Erythroblast (primary cell): ENCODE measurements at places on chromosomes 4 and X.

DNA sequence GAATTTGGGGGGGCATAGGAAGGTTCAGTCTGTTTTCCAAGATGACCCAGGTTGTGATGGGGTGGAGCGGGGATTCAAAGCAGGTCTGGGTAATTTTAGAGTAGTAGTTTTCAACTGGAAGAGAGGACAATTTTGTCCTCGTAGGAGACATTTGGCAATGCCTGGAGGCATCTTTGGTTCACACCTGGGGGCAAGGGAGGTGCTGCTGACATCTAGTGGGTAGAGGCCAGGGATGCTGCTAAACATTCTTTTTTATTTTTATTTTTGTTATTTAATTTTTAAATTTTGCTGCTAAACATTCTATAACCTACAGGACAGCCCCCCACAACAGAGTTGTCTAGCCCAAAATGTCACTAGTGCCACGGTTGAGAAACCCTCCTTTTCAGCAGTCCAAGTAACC is 1.9 kb downstream of the RAB9A start:
- no peak for DNase-seq

- DNase-seq = no peak
These were observed 25.9 kb downstream of the HAND2 start for GRCh38 chr4:173504181-173504503.

GRCh38 chr4:156948738-156949137 is 22.9 kb downstream of the PDGFC start:
- DNase-seq = peak; percentile 24

GRCh38 chr4:174595141-174595929 is 73.0 kb upstream of the HPGD start:
- DNase-seq = no peak

GRCh38 chr4:76582074-76582816 is 147.2 kb downstream of the SHROOM3 start:
- no peak for DNase-seq

DNA sequence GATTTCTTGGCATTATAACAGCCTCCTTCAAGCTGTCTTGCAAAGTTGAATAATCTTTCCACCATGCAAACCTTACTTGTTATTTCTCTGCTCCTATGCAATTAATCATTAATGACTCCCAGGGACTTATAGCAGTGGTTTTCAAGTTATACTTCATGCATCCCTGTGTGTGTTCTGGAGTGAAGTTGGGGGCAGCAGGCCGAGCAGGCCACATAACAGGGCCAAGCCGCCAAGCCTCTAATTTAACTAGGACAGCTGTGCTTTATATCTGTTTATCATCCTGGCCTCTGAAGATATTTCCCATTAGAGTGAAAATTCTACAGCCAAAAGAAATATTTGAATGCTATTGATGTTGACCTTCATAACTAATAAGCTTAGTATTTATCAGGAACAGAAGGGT is 133.5 kb upstream of the PAK3 start:
- DNase-seq = no peak

DNA sequence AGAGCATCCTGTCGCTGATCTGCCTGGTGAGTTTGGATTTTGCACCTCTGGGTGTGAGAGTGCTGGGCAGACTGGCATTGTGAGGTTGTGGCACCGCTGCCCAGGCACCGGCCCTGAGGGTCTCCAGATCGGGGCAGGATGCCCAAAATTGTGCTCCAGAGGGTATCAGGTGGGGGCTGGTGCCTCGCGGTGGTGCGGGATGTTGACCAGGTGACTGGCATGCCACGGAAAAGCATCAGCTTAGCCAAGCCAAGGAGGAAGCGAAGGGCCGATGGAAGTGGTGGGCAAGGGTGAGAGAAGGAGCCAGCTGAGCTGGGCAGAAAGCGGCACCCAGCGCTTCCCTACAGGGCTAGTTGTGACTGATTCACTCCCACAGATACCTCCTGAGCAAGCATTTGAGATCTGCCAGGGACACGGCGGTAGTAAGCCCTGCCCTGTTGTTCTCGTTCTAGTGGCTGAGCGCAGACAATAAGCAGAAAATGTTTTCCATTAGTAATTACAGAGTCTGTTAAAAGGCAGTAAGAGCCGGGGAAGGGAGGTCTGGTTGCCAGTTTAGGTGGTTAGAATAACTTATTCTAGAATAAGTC is 809 bp downstream of the ZFP92 start:
- DNase-seq = no peak

GRCh38 chr4:138090150-138090917 is 151.8 kb downstream of the SLC7A11 start:
- DNase-seq = peak; percentile 42

DNA sequence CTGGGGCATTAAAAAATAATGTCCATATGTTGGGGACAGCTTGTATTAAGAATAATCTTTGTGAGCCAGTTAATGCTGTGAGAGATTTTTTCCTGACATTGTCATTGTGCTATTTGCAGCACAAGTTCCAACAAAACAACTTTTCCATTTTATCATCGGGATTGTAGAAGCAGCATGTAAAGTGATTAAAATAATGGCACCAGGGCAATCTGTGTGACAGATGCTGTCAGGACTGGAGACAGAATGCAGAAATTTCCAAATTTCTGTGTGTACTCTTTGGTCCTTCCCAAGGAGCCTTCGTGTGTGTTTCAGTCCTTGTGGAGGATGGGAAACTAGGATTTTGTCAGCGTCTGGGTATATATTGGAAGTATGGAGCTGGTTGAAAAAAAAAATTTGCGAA is 101.5 kb upstream of the LIMCH1 start:
- DNase-seq = no peak

GRCh38 chr4:164780839-164781238 is 26.9 kb downstream of the SMIM31 start:
- no peak for DNase-seq

GRCh38 chr4:47711183-47711582 is 126.7 kb downstream of the CORIN start:
- no peak for DNase-seq

GRCh38 chr4:74675673-74676279 is 118.5 kb downstream of the BTC start:
- DNase-seq = peak; percentile 41

DNA sequence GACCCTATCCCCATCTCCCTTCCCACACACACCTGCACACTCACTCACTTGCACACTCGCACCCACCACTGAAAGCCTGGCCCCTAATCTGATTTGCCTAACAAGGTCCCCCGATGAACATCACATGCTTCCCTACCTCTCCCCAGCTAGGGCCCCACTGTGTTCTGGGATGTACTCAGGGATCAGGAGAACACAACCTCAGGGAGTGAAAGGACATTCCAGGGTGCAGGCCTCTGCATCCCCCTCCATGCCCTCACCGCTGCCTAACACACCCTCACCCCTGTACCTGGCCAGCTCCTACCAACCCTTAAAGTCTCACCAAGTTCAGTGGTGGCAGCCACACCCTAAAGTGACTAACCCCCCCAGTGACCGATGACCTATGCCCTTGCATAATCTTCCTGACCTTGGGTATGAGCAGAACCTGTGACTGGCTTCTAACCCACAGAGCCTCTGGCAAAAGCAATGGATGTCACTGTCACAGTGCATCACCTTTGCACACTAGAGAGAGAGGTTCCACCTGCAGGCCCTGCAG is 2.4 kb upstream of the AFAP1 start:
- DNase-seq = no peak

- DNase-seq = peak; percentile 26
These were observed 275.2 kb downstream of the QDPR start for GRCh38 chr4:17236686-17237085.

GRCh38 chr4:53908661-53909078 is 155.7 kb downstream of the CHIC2 start:
- peak; percentile 59 for DNase-seq

DNA sequence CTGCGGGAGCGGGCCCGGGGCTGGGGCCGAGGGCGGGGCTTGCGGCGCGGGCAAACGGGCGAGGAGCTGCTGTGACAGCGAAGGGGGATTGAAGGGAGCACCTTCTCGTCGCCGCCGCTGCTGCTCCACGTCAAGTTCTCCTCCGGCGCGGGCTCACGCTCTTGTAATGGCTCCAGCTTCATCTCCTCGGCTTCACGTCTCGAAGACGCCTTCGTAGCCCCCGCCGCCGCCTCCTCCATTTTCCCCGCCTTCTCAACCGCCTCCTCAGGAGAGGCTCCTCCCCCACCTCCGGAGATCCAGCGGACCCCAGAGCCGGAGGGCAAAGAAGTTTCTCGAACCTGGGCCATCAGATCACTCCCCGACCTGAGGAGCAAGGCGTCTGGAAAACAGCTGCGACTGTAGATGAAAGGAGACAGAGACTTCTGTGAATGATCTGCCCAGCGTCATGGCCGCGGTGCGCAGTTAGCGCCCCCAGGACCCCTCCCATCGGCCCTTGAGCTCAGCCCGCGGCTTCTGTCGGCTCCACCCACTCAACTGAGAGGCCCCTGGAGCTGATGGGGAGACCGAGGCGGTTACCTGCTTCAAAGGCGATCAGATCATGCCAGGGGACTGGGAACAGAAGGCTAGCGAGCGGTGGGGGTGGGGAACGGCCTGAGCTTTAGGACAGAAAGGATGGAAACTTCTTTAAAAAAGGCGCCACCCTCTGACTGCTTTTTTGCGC is 895 bp downstream of the USP51 start:
- DNase-seq = peak; percentile 83

GRCh38 chr4:181509073-181509472 is 734.1 kb upstream of the TENM3 start:
- DNase-seq = no peak

- no peak for DNase-seq
These were observed 68.3 kb upstream of the PGM2 start for GRCh38 chr4:37758226-37758625.

DNA sequence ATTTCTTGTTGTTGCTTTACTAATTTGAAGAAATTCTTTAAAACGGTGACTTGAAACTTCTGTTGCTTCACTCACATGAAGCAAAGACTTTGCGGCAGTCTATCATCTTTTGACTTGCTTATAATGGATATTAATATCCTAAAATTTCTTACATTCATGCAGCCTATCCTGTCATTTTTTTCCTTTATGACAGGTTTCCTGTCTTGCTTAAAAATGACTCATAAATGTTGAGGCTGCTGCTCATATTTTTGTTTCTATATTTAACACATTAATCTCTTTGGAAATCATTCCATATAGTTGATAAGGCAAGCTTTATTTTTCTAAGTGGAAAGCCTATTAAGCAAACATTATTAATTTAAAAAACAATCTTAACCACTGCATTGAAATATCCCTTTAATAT is 176.6 kb upstream of the GALNTL6 start:
- no peak for DNase-seq

DNA sequence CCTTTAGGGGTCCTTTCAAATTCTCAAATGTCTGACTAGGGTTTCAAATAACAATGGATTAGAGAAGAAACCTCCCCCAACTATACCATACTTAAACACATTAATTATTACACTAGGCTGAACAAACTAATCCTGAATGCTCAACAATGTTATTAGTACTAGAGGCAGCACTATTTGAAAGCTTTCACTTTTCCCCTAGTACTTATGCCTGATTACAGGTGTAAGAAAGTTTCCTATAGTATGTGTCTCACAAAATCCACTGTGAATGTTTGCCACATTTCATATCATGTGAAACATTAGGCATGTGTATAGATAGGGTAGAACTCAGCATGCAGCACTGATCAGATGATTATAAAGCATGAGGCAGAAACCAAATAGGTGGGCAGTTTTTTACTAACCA is 336.2 kb downstream of the ZNF674 start:
- DNase-seq = no peak

DNA sequence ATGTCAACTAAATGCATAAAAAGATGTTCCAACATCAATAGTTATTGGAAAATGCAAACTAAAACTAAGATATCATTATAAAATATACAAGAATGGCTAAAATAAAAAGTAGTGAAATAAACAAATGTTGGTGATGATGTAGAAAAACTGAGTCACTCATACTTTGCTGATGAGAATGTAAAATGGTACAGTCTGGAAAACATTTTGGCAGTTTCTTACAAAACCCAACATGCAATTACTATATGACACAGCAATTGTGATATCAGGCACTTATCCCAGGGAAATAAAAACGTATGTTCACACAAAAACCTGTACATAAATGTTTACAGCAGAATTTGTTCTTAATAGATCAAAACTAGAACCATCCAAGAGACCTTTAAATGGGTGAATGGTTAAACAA is 182.6 kb downstream of the RTL9 start:
- DNase-seq = no peak

DNA sequence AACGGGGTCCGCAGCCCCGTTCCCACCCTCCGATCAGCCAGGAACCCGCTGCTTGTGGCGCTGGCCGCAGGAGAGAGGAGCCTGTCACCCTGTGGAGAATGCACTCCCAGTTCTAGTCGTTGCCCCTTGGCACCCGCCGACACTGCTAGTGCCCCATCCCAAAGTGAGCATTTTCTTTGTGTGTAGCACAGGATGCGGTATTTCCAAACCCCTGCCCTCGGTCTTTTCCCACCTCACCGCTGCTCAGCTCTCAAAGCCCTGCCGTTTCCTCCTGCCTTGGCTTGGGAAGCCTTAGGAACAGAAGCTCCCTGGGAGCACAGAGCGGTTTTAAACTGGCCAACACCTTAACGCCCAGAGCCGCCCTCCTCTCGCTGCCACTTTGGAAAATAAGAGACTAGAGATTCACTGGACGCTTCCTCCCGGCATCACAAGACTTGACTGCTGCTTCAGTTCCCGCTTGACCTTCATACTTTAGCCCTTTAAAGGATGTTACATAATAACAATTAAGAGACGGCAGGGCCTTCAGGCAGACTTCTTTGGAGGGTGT is 772 bp downstream of the CYP4V2 start:
- DNase-seq = peak; percentile 47

DNA sequence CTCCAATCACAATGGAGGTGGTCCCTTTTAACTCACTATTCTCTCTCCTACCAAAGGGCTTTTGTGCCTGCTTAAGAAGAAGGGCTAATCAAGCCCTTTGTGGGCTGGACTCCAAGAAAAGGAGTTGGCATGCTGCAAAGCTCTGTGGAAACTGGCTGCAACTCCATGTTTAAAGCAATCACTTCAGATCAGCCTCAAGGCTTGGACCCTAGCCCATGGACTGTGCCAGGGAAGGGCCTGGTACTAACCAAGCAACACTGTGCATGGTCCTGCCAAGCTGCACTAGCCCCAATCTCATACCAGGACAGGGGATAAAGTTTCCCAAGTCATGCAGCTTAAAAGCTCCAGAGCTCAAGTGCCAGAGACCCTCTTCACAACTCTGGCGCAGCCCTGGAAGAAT is 86.7 kb downstream of the ATP8A1 start:
- no peak for DNase-seq
